ENCODE measurements at places on chromosomes 1 and 21.

GRCh38 chr21:45847870-45848269, 133.7 kb upstream of the COL6A1 start:
- no peak for DNase-seq

GRCh38 chr1:92822879-92823278, 9.0 kb upstream of the RPL5 start:
- peak; percentile 94 for DNase-seq

DNA sequence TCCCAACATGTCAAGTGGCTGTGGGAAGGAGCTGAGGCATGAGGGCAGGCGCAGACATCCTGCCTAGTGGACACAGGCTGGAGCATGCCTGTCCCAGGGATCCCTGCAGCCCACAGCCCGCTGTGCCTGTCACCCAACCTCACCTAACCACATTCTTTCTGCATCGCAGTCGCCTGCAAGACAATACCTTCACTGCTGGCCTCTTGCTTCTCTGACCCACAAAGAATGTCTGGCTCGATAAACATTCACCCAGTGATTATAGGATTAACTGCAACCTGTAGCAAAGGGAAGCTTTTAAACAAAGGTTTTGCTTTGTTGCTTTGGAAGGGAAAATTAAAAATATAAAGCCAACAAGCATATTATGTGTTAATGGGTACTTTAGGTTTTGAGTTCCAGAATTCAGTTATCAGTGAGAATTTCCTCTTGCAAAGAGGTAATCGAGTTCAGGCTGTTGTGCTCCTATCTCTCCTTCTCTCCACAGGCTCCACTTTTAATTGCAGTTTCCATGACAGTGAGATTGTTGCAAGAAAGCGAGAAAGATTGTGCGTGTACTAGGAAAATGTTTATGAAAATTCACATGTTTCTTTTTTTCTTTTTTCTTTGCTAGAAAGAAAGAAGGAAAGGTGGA, 40.0 kb upstream of the ZNF648 start:
- no peak for DNase-seq

DNA sequence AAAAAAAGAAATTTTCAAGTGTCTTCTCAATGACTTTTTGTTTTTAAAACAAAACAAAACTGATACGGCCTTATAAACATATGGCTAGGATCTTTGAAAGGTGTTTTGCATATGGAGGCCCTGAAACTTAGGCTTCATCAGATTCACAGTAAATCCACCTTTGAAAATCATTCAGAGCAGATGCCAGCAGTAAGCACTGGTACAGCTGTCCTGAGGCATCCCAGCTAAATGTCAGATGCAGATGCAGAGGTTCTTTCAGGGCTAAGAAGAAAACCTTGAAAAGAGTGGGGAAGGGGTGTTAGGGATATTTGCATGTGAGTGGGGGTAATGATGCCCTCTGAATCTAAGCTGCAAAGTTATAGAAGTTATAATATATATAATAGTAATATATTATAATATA, 56.2 kb upstream of the GNG12 start:
- no peak for DNase-seq

DNA sequence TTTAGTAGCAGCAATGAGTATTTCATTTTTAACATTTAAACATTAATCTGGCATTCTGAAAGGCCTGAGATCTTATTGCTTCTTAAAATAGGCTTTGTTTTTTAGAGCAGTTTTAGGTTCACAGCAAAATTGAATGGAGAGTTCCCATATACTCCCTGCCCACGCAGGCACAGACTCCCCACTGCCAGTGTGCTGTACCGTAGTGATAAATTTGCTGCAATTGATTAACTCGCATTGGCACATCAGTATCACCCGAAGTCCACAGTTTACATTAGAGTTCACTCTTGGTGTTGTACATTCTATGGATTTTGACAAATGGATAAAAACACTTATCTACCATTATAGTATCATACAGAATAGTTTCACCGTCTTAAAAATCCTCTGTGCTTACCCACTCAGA, 71.8 kb upstream of the ERRFI1 start:
- no peak for DNase-seq

- DNase-seq: peak; percentile 61
Observed at GRCh38 chr1:24502065-24502708, 449 bp upstream of the RCAN3 start.

DNA sequence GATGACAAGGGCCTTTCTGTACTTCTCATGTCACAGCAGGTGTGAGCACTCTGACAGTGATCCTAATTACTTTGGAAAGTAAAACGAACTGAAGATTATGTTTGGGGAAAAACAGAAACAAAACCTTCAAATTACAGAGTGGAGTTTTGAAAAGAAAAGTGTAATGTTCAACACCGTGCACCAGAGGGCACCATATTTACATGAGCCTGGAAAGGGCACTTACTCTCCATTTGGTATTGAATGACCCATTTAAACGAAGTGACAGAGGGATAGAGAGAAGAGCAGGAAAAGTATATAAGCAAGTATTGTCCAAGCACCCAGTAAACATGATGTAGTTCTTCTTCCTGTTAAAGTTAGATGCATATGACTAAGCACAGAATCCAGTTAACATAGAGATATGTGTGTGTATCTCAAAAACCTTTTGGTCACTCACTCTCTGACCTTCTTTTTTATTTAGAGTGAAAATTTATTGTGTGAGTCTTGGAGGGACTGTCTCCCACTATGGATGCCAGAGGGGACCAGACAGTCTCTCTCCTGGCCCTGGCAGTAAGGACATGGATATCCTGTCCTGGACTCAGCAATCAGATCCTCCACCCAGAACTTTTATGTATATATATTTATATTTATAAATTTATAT, 3.8 kb upstream of the RGSL1 start:
- peak; percentile 71 for DNase-seq

- no peak for DNase-seq
Observed at GRCh38 chr1:13842497-13842896, 142.5 kb downstream of the PRDM2 start.

DNA sequence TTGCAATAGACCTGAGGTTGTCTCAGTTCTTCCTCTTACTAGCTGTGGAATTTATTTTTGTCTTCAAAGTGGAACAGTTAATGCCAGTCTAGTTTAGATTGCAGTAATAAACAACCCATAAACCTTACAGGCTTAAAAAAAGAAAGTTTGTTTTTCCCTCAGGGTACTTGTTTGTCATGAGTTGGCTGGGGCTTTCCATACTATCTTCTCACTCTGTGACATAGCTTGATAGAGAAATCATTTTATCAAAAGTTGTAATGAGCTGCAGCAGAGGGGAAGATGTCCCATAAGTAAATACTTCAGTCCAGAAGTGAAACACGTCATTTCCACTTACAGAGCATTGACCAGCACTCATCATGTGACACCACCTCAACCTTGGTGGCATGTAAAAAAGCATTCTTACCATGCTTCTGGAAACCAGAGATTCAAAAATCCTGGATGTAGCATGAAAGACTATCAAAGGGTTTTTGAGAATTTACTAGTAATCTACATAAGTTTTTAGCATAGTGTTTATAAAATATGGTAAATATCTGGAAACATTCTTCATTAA, 62.8 kb upstream of the COL11A1 start:
- peak; percentile 58 for DNase-seq

DNA sequence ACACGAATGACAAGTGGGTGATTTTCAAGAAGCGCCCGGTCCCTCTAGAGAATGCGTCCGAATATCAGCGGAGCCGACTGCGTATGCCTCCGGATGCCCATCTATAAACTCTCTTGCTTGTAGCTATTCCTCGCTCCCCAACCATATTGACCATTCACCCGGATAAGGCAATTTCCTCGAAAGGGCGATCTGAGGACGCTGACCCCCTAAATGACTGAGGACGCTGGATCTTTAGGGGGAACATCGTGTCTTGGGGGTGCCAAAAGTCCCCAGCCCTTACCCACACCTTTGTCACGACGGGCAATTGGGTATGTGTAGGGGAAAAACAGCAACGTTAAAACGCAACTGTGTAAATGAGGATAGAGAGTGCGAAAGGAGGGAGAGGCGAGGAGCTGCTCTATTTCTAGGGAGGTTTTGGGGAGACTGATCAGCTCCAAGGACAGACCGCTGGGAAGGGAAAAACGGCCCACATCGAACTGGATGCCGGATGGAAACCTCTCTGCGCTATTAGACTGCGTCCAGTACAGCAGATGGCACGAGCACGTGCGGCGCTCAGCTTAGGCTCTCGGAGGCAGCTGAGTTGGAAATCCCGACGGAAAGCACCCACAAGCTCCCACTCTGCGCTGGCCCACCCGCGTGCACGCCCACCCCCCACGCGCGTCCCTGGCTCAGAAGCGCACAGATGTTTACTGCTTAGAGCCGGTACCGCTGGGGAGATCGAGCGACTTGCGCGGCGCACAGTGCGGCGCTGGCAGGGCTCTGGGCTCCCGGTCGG, 2.9 kb upstream of the PRRX1 start:
- no peak for DNase-seq

DNA sequence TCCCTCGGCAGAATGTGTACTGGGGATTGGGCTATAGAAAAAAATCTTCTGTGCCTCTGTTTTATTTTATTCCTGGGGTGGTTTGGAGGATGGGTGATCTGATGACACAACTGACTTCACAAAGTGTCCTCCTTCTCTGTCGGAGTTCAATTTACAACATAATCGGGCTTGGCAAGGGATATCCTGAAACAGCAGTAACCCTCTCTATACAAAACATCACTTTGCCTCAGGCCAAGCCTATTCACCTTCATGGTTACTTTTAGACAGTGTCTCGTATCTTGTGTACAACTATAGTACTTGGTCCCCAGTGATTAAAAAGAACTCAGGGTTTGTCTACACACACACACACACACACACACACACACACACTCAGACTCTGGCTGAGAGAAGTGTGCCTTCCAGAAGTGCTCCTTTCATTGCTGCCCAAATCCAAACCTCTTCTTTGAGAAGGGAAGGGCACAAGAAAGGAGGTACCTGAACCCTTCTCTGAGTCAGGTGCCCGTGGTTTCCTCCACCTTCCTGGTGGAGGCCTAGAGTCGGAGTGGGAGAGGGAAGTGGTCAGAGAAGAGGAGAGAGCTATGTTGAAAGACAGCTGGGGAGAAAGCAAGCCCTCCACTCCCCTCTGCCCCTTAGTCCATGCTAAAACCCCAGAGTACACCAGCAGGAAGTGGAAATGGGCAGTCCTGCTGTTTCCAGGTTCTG, 62.4 kb upstream of the POU2F1 start:
- no peak for DNase-seq

- no peak for DNase-seq
Observed at GRCh38 chr1:50257029-50257428, 148.3 kb downstream of the ELAVL4 start.

- no peak for DNase-seq
Observed at GRCh38 chr1:76477156-76477555, 390.1 kb upstream of the ST6GALNAC5 start.

DNA sequence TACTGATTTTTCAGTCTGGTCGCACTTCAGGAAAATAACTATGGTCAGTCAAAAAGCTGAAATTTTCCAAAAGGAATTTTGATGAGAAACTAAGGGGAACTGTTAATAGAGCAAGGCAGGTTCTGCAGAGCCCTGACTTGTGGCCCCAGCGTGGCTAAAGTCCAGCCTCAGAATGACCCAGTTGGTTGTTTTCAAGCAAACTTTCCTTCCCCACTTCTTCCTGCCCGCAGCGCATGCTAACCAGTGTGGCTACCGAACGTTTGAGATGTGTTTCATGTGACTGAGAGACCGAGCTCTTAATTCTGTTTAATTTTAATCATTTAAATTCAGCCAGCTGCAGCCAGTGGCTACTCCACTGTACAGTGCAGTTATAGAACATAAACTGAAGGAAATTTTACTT, 6.2 kb upstream of the IL10RB start:
- DNase-seq: no peak

DNA sequence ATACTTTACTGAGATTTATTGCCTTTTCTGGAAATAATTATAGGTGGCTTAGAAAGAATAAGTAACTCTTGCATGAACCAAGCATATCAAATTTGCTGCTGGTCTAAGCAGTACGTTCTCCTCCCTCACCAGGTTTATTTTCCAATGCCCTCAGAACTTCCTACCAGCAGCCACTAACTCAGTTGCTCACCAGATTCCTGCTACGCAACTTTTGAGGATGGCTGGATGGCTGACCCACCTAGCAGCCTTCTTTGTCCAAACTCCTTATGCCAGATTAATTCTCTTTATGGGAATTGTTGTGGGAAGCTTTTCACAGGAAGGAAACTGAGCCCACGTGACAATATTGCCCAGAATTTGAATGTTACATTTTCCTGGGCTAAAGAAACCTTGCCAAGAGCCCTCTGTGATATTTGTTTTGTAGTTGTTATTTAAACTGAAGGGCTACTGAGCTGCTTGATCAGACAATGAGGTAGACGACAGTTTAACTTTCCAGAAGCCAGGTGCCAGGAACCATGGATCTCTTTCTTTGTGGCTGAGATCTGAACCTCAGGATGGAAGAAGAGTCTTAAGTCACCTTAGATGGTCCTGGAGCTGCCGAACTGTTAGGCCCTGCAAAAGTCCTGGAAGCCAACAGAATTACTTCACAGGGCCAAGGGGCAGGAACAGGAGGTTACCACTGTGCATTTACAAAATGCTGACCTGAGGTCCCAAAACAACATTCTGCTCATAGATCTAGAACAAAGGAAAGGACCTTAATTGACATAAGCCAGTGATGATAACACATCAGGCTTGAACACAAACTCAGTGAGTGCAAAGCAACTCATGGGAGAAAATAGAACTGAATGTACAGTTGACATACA, 85.5 kb upstream of the ATP1A1 start:
- DNase-seq: no peak

GRCh38 chr1:81330521-81330920, 470.2 kb upstream of the ADGRL2 start:
- no peak for DNase-seq

DNA sequence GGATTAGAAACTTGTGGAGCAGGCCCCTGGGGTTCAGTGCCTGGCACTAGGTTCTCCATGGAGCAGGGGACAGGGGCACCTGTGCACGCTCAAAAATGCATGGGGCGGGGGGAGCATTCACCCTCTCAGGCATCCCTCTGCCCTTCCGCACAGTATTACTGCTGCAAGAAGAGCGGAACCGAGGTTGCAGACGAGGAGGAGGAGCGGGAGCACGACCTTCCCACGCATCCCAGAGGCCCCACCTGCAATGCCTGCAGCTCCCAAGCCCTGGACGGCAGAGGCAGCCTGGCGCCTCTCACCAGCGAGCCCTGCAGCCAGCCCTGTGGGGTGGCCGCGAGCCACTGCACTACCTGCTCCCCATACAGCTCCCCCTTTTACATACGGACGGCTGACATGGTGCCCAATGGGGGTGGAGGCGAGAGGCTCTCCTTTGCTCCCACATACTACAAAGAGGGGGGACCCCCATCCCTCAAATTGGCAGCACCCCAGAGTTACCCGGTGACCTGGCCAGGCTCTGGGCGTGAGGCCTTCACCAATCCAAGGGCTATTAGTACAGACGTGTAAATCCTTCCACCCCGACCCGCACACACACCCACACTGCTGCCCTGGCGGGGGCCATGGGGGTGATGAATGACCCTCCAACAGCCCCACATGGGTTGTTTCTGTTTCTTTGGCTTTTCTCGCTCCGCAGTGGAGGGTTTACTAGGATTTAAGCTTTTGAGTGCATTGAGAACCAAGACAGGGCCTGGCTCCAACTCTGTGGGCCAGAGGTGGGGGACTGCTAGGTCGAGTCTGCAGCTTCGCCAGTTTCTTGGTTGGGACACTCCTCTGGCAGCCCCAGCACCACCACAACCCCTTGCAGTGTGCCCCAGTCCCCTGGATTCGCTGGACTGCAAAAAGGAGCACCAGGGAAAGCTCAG, 63.7 kb downstream of the TOR1AIP2 start:
- no peak for DNase-seq
